ENCODE measurements at places on chromosomes 2 and 18.

DNA sequence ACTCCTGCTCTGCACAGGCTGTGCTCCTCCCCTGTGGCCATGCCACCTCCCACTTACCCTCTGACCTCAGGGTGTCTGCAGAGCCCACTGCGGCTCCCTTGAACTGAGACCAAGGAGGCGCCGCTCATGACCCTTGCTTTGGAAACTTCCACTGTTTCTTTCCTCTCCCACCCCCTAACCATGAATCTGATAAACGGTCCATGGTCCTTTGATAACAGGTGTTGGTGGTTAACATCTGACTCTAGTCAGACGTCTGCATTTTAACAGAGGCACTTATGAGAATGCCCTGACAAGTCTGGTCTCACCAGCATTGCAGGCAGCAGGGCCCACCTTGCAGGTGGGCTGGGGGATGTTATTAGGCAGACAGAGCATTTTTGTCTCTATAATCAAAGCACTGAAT is 113.6 kb upstream of the APCDD1 start:
- DNase-seq = no peak

- no peak for DNase-seq
These were observed 550.1 kb downstream of the SPAG16 start for GRCh38 chr2:213834331-213834730.

GRCh38 chr18:60018618-60019462 is 119.0 kb downstream of the PMAIP1 start:
- DNase-seq = no peak

GRCh38 chr2:34705551-34706247 is 1106.6 kb upstream of the FAM98A start:
- no peak for DNase-seq

- DNase-seq = no peak
These were observed 65.8 kb upstream of the ZNF804A start for GRCh38 chr2:184532551-184532950.

DNA sequence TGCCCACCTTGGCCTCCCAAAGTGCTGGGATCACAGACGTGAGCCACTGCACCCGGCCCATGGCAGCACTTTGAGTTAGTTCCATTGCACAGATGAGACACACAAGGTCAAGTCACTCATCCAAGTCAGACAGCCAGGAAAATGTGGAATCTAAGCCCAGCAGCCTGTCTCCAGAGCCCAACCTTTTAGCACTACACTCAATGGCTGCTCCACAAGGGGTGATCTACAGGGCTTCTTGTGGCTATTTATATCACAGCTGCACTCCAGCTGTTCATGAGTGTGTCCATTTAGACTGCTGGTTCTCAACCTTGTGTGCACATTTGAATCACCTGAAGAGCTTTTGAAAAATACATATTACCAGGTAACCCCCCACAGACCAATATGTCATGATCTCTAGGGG is 72.9 kb upstream of the RPL31 start:
- DNase-seq = no peak

DNA sequence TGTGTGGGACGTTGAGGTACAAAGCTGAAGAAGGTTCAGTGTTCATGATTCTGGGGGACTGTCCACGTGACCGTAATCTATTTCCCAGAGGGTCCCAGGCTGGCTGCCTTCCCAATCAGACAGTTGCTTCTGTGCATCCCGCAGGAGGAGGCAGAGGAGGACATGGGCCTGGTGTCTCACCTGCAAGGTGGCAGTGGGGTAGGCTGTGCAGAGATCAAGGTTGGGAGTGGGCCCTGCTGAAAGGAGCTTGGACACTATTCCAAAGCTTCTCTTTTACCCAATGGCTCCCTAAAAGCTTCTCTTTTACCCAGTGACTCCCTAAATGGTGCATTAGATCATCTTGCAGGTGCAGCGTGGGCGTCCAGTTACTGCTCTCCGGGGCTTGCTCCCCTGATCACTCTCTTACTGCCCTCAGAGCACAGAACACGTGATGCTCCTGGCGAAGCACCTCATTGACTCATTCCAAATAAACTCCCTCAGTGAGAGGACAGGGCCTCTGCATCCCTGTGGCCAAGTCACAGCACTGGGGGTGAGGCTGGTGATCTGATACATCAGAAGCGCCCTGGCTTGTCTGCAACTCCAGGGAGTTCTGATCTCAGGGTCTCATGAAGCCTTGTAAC is 41.5 kb downstream of the RNF144A start:
- DNase-seq = no peak

GRCh38 chr18:75545189-75545588 is 117.7 kb upstream of the SMIM21 start:
- no peak for DNase-seq

GRCh38 chr18:45954070-45954934 is 12.8 kb downstream of the EPG5 start:
- no peak for DNase-seq

DNA sequence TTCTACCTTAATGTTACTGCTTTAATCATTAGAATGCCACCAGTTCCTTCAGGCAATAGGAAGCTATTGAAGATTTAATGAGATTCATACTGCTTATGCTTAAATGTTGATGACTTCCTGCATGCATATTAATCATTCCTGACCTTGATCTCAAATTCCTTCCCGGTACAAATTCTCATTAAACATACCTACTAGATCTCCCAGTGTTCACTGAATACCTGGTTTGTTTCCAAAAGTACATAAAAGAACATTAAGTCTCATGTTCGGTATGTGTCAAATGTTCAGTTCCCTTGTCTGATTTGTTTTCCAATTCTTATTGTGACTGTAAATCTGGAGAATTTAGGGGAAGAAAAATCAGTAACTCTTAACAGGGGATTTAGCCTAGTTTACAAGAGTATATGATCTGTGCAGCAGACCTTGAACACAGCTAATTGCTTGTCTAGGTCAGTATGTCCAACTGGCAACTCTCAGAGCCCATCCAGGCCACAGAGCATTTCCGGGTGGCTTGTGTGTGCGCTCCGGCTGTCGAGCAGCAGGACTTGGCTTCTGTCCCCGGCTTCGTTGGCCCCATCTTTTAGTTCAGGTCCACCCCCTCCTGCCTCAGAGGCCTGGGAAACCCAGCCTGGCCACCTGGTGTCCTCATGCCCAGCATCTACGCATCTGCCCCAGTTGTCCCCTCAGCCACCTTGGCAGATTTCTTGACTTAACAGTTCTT is 13.1 kb downstream of the METAP1D start:
- DNase-seq = no peak

GRCh38 chr18:78979056-78979729 is 425 bp upstream of the SALL3 start:
- no peak for DNase-seq

- no peak for DNase-seq
These were observed 71.4 kb downstream of the BOD1L2 start for GRCh38 chr18:57218281-57218680.

GRCh38 chr18:8750954-8751415 is 45.6 kb downstream of the MTCL1 start:
- no peak for DNase-seq

GRCh38 chr2:196489371-196489770 is 150.1 kb upstream of the CCDC150 start:
- no peak for DNase-seq

GRCh38 chr18:72541871-72542332 is 2.2 kb downstream of the CBLN2 start:
- no peak for DNase-seq

GRCh38 chr2:83747141-83747540 is 711.9 kb downstream of the SUCLG1 start:
- DNase-seq = no peak

DNA sequence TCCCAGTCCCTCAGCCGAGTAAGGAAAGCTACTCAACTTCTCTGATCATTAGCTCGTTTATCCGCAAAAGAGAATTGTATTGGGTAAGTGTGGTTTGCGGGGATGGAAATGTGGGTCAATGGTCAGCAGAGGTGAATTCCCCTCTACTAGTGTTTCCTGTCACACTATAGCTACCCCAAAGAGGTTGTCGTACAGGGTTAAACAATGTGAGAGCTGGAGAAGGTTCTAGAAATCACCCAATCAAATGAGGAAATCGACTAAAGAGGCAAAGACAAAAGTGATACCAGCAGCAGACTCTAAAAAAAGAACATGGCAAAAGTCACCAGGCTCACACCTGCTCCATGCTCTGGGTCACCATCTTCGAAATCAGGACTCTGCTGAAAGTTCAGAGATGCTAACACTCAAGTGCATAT is 144.7 kb upstream of the ITGA4 start:
- DNase-seq = no peak

GRCh38 chr2:6770006-6770405 is 95.7 kb downstream of the CMPK2 start:
- DNase-seq = no peak

- DNase-seq = no peak
These were observed 229.5 kb upstream of the CCDC150 start for GRCh38 chr2:196410008-196410407.

DNA sequence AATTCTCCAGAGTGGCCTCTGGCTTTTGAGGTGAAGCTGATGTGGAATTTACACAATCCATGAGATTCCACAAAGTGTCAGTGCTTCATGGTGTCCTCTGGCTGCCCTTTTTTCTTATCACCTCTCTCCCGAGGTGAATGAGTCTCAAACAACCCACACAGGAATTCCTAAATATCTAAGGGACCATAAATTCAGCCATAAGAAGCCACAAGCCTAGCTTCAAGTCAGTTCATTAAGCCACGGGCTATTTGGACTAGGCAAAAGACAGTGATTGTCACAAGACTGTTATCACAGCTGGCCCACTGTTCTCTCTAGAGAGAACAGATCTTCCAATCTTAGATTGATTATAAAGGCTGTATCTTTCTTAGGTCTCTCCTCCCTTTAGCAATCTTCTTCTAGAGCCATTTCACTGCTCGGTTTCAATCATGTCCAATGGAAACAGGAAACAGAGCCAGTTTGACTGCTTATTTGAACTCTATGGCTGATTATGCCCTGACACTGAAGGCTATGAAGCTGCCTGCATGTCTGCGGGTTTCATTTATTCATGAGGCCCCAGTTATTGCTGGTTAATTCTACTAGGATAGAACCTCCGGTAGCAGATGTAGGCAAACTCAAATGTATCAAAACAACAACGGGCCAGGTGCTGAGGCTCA is 4.1 kb downstream of the NEMP2 start:
- peak; percentile 32 for DNase-seq

DNA sequence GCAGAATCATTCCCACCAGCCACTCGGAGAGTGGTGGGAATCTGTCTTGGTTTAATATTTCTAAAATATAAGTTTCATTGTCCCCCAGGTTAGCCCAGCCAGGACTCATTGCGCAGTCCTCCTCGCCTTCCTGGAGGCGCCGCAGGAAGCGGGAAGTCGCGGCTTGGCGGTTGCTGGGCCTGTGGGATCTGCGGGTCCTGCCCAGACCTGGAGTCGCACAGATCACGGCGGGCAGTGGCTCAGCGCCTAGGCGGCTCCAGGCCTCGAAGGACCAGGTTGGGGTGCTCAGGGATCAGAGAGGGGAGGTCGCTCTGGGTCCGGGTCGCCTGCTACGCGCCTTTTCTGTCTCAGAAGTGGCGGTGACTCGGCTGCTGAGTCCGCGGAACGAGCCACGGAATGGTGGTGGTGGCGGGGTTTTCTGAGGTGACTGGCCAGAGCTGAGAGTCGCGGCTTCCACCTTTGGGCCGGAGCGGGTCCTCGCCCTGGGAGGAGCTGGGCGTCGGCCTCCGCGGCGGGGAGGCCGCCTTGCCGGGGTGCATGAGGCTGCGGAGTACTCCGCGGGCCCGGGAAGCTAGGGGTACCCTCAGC is 2.6 kb downstream of the HOXD3 start:
- DNase-seq = no peak

- DNase-seq = no peak
These were observed 29.9 kb downstream of the TTC32 start for GRCh38 chr2:19871836-19872235.

- no peak for DNase-seq
These were observed 32.3 kb upstream of the IMPA2 start for GRCh38 chr18:11948852-11949523.

- no peak for DNase-seq
These were observed 66.9 kb upstream of the LRATD1 start for GRCh38 chr2:14565666-14566065.

GRCh38 chr2:237196866-237197618 is 111.4 kb downstream of the COPS8 start:
- DNase-seq = no peak

DNA sequence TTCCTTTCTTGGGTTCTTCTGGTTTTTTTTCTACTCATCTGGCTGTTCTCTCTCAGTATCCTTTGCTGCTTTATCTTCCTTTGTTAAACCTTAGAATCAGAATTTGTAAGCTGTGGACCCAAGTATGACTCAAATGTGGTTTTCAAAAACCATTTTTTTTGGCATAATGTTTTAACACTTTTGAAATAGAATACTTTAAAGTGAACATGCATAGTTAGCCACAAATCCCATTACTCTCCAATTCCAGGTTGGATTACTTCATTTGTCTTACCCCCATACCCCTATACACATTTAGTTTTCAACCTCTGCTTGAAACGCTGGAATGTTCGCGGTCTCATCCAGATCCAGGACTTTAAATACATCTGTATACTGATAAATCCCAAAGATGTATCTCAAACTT is 29.1 kb downstream of the ALMS1 start:
- DNase-seq = no peak

DNA sequence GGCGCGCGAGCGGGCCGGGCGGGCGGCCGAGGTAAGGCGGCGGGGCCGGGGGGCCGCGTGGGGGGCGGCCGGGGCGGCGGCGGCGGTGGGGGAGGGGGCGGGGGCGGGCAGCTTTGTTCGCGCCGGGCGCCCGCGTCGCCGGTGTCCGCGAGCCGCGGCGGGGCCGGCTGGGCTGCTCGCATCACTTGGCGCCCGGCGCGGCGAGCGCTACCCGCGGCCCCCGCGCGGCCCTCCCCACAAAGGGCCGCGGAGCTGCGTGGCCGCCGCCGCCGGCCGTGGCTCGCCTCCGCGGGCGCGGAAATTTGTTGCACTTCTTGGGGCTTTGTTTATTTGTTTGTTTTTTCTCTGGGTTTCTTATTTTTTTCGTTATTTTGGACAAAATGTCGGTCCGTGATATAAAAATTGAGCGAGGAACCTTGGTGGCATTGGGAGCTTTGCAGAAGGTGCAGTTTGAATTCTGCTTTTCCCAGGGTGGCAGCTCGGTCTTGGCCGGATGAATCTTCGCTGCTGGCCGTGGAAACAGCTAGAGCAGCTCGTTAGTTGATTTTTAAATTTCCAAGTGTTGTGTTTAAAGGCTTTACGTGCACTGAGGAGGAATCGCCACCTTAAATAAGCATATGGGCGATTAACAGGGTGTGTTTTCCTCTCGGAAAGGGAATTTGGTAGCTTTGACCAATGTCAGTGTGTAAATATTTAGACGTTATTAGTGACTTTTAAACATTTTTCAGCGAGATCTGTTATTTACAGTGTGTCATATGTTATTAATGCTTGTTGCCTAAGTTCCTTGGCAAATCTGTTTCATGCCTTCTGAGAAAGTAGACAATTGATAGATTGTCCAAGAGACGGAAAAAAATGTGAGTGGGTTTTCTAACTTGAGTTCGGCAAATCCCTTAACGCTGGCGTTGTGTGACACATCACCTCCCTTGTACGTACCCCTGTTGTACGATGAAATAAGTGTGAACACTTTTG is 822 bp downstream of the UBE2E3 start:
- DNase-seq = no peak
